Stimulated activated CD4-positive, alpha-beta T cell treated with anti-CD3 and anti-CD28 coated beads, Interleukin-2, amount 100 ng/mL, for 24 hours (primary cell): ENCODE measurements at places on chromosomes 1 and 21.

GRCh38 chr1:169479363-169480066 is 6.2 kb downstream of the SLC19A2 start:
- DNase-seq, result no peak

GRCh38 chr1:212415107-212415841 is 588 bp upstream of the PACC1 start:
- DNase-seq, result no peak

DNA sequence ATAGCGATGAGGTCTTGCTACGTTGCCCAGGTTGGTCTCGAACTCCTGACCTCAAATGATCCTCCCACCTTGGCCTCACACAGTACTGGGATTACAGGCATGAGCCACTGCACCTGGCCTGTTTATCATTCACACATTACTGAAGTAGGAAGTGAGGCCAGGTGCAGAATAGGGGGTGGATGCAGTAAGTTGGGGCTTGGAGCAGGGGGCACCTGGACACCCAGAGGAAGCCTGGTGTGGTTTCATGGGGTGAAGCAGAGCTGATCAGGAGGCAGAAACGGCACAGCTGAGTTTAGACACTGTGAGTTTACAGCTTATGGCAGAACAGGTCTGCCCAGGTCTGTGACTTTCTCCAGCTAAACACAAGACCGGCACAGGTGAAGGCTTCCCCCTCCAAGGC is 4.9 kb downstream of the CDA start:
- no peak for DNase-seq

DNA sequence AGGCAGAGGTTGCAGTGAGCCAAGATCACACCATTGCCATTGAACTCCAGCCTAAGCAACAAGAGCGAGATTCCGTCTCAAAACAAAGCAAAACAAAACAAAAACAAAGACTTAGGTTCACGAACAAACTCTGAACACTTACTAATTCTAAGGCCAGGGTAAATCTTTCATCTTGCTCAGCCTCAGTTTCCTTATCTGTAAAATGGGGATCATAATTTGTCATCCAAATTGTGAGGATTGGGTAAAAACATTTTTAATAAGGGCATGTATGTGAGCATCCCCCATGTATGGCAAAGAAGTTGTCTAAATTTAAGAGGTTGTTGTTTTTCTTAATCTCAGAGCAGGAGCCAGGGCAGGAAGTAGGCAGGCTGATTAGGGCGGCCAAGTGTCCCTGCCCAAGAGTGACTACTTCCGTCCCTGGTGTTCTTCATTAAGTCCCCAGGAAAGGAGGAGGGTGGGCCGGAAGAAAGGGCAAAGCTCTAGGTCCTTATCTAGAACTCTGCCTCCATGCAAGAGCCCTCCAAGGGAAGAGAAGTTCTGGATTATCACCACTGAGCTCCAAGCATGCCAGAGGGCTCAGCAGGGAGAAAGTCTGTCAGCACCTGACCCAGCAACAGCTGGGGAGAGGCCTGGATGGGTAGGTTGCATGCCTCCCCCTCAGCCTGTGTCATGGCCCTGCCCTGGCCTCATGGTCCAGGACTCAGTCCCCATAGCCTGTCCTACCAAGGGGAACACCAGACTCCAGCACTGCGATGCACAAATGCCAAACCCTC is 49.9 kb upstream of the CLIC4 start:
- no peak for DNase-seq

DNA sequence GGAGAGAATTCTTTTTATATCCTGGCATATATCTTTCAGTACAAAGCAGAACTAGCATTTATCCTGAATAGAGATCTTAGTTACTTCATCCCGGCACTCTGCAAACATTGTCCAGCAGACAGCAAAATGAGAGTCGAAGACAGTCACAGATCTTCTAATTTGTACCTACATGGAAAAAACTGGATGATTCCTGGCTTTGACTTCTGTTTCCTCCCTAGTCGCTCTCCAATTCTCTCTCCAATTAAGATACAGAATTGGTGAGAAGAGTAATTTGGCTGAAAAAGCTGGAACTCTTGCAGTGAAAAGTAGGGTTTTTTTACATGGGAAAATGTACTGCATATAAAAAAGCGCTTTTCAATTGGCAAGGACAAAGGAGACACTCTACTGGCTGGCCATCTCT is 151.1 kb upstream of the C8B start:
- no peak for DNase-seq

DNA sequence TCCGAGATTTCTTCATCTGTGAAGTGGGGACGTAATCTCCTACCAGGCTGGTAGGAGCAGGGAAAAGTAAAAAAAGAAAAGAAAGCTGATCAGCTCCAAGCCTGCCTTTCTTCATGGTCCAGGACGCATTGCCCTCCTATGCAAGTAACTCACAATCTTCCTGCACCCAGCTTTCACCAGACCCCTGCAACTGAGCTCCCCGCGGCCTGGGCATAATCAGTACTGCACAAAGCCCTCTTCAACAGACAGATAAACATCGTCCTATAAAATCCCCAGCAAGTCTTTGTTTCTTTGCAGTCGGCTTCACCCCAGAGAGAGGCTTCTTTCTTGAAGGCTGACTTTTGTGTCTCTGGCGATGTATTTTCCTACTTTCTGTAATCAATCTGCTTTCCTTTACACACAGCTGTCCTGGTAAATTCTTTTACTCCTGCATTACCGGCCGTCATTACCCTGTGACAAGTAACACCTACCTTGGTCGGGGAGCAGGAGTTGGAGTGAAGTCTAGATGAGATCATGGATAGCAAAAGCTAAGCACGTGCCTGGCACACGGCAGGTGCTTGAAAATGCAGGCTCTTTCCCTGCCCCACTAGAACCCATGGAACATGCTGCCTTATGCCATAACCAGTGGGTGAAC is 8.3 kb downstream of the PADI1 start:
- no peak for DNase-seq

- no peak for DNase-seq
These were observed 964.6 kb downstream of the BRINP3 start for GRCh38 chr1:189513091-189513490.

DNA sequence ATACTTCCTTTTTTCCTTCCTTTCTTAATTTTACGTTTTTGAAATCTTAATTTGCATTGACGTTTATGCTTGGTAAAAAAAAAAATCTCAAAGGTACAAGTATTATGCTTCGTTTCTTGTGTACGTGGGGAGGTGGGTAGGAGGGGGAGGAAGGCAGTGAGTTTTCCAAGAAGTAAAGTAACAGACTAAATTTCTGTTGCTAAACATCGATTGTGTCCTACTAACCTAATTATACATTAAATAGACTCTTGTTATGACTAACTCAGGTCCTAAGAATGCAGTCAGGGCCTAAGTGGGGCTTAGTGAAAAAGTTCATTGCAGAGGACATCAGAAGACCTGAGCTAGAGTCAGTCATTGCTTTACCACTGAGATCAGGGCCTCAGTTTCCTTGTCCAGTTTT is 17.5 kb downstream of the NEK7 start:
- no peak for DNase-seq

DNA sequence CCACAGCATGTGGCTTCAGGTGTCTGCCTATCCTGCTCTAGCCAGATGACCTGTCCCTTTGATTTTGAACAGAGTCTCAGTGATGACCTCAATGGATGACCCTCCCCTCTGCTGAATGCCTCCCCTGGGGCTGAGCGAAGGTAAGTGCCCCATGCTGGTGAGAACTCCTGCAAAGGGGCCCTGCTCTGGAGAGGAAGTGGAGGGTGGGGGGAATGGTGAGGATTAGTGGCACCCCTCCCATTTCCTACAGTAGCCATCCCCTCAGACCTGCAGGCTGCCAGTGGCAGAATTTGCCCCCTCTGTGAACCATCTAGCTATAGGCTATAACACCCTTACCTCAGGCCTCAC is 3.7 kb upstream of the PMVK start:
- no peak for DNase-seq

- DNase-seq, result no peak
These were observed 65.6 kb downstream of the KCNJ15 start for GRCh38 chr21:38322311-38322950.

DNA sequence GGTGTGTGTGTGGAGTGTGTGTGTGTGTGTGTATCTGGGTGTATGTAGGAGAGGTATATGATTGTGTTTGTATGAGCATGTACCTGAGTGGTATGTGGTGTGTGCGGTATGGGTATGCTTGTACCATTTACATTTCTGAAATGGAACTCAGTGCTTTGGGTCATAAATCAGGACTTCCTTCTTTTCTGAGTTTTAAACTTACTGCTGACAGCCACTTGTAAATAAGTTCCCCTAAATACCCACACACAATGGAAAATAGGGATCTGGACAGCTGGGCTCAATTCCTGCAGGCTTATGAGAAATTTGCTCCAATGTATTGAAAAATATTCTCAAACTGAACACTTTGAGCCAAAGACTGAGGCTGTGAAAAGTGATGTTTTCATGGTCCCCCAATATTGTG is 293.6 kb downstream of the HLX start:
- no peak for DNase-seq

DNA sequence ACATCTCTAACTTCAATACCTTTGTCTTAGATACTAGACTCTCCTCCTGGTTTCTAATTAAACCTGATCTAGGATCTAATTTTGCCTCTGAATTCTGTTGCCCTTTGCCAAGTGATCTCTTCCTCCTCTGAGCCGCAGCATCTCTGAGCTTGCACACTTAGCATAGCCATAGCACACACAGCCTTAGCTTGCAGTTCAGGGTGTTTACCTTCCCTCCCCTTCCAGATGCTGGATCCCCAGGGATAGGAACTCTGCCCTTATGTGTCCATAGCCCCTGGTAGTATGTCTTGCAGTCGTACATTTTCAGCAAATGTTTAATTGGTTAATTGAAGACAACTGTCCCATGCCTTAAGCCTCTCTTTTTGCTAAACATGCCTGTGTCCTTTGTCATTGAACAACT is 30.3 kb downstream of the SELL start:
- no peak for DNase-seq

DNA sequence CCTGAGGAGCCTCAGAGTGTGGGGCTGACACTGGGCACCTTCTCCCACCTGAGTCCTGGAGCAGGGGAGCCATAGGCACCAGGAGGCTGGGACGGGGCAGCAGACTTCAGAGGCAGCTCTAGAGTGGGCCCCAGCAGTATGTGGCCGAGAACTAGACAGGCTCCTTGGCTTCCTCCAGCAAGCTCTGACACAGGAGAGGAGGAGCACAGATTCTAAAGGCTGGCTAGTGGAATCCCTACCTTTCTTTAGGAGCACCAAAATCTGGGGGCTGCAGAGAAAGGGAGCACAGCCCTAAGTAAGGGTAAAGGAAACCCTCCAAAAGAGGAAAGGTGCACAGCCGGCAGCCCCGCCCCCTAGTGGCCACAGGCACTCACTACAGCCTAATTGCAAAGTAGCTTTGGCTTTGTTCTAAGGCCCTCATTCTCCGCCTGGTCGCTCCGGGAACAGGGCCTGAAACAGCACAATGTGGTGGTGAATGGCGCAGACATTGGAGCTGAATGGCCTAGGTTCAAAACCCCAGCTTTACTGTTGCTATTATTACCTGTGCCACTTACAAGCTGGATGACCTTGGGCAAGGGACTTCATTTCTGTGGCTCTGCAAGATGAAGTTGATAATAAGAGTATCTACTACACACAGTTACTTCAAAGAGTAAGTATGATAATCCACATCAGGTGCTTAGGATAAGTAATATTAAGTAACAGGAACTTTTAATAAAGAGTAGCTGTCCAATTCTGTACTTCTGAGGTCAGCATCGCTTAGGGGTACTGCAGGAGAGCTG is 8.8 kb upstream of the GUCA2A start:
- peak; percentile 75 for DNase-seq

GRCh38 chr1:193185211-193185610 is 1.2 kb downstream of the B3GALT2 start:
- DNase-seq, result no peak

DNA sequence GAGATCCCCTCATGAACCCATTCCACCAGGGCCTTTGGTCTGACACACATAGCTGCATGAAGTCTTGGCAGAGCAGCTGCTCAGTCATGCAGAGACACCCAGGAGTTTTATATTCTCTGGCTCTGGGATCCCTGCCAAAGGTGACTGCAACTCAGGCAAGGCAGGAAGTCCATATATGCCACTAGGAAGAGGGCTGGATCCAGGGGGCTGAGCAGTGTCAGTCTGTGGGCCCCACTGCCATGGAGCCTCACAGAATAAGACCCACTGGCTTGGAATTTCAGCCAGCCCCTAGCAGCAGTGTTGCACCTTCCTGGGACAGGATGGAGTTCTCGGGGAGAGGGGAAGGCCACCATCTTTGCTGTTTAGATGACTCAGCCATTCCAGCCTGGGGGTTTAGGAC is 199.7 kb downstream of the TBX15 start:
- no peak for DNase-seq

DNA sequence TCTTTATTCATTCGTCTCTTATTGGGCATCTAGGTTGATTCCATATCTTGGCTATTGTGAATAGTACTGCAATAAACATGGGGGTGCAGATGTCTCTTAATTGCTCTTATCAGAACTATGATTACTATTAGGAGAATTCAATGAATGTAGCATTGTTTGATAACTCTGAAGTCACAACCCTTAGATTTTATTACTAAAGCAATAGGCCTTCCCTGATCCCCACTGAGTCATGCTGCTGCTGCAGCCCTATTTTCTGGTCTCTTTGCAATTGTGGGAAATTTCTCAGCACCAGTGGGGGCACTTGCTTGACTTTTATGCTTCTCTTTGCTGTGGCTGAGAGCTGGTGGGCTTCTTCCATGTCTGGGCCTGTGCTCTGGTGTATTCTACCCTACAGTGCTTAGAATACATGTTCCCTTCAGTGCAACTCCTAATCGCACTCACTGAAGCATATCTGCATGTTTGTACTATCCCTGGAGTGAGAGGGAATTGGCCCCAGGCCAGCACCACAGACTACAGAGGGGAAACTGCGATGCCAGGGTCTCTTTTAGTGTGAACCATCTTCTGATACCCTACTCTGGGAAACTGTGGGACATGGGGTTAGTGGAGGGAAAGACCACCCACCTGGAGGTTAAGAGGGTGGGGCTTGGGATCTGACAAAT is 52.2 kb upstream of the ROR1 start:
- no peak for DNase-seq

GRCh38 chr1:109906160-109906838 is 4.3 kb upstream of the CSF1 start:
- DNase-seq, result peak; percentile 59

DNA sequence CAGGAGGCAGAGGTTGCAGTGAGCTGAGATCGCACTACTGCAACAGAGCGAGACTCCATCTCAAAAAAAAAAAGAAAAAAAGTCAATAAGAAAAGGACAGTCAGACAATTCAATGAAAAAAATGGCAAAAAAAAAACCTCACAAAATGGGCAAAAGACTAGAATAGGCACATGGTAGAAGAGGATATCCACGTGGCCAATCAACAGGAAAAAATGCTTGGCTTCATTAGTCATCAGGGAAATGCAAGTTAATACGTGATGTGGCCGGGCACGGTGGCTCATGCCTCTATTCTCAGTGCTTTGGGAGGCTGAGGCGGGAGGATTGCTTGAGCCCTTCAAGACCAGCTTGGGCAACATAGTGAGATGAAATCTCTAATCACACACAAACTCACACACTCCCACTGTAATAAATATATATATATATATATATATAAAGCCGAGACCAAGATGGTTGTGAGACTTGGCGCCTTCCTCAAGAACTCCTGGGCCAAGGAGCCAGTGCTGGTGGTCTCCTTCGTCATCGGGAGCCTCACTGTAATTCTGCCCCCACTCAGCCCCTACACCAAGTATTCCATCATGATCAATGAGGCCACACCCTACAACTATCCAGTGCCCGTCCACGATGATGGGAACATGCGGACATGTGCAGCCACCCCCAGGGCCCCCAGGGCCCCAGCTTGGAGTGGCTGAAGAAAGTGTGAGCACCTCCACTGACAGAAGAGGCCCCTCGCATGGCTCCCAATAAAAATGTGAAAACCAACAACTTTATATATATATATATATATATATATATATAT is 22.9 kb upstream of the LEFTY2 start:
- DNase-seq, result no peak
